Cardiac muscle cell (in vitro differentiated cells and primary cell): ENCODE measurements at places on chromosomes 1 and 21.

GRCh38 chr1:94716965-94717364 is 103.2 kb upstream of the SLC44A3 start:
- peak; percentile 55 for DNase-seq

- DNase-seq, result no peak
These were observed 224.2 kb downstream of the FOXD2 start for GRCh38 chr1:47662068-47662467.

- no peak for DNase-seq
These were observed 199.3 kb upstream of the COA6 start for GRCh38 chr1:234173968-234174367.

DNA sequence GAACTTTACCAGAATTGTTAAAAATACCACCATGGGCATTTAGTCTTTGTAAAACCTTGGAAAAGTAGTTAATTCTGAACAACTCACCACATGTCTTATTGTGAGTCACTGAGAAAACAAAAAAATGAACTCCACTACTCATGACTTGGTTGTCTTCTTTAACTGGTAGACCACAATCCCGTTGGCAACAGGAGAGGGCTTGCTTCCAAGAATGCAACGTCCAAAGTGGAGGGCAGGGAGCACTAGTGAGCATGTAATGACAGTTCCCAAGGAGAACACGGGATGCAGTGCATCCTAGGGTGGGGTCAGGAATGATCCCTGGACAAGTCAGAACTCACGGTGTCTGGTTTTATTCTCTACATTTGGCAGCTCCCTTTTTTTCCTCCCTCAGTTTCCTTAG is 15.2 kb upstream of the HMCN1 start:
- DNase-seq, result peak; percentile 18

- peak; percentile 34 for DNase-seq
These were observed 13.9 kb upstream of the S100A7 start for GRCh38 chr1:153474347-153474746.

DNA sequence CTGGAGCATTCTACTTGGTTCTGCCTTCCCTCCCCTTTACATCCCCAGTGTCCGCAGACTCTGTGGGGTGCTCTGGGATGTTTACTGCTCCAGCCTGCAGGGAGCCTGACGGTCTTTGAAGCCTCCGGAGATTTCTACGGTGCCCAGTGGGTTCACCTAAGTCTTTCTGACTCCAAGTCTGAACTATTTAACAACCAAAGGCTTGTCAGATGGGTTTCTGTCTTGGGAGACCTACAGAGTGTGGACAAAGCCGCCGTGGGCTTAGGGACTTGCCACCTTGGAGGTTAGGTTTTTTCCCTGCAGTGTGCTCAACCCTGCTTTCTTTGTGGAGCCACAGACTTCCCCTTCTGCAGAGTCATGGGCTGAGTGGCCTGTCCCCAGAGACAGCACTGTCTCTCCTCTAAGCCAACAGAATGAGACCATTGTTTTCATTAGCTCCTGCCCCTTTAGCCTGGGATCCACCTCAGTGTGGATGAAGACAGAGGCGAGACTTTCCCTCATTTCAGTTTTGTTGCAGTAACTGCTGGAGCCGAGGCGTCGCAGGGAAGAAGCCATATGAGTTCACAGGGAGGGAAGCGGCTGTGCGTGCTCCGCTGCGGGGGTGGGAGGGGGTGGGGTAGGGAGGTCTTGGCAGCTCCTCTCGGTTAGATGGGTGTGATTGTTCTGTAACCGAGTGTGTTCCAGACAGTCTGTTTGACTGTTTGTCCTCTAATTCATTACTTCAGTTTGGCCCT is 120.7 kb downstream of the CNIH3 start:
- peak; percentile 69 for DNase-seq

GRCh38 chr21:36008505-36008904 is 51.8 kb downstream of the SETD4 start:
- DNase-seq, result no peak

GRCh38 chr21:38282921-38283320 is 26.1 kb downstream of the KCNJ15 start:
- DNase-seq, result peak; percentile 79

- no peak for DNase-seq
These were observed 100.1 kb upstream of the GADD45A start for GRCh38 chr1:67584938-67585337.
